ENCODE measurements at places on chromosomes 2 and 18.

DNA sequence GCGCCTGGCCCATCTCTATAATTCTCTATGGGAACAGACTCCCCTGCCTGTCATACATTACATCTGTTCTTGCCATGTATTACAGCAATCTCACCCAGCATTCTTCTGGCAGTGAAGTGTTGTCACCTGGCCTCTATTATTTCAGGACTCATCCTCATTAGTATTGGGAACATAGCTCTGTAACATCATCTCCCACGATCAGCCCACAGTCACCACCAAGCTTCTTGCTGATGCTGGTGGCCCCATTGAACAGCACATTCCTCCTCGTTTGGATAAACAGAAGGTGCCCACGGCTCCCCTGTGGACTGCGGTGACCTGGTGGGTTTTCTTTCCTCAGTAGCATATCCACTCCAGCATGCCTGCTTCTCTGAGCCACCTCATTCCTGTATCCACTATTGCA is 21.5 kb downstream of the CHCHD5 start:
- no peak for DNase-seq

DNA sequence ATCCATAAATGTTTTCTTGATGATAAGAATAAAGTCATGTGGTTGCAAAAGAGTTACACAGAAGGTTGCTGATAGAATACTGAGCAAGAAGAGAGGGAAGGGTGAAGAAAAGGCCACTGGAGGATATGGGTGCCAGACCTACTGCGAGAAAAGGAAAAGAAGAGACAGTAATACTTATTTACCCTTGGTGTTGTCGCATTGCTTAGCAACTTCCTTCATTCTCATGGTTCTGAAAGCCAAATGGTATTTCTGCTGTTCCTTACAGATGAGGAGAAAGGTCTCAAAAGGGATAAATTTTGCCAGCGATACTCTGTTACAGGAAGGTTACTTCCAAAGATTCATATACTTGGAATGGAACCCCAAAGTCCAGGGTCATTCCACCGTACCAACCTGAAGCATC is 62.5 kb downstream of the LHCGR start:
- DNase-seq: no peak

GRCh38 chr2:171652416-171652785 is 34.9 kb upstream of the DYNC1I2 start:
- DNase-seq: no peak

DNA sequence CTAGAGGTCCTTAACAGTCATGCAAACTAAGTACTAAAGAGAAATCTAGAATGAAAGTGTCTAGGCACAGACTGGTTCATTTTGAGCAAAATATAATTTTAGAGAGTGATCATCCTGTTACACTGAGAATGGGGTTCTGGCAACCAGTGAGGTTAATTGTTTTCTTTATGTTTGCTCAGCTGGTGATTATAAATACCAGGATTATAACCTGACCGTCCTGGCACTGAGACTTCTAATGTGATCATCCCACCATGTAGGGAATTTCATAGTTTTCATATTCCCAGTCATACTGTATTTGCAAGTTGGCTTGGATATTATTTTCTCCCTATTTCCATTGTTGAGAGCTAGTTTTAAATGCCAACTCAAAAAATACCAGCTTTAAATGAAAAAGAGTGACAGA is 852.5 kb upstream of the LRATD1 start:
- no peak for DNase-seq

DNA sequence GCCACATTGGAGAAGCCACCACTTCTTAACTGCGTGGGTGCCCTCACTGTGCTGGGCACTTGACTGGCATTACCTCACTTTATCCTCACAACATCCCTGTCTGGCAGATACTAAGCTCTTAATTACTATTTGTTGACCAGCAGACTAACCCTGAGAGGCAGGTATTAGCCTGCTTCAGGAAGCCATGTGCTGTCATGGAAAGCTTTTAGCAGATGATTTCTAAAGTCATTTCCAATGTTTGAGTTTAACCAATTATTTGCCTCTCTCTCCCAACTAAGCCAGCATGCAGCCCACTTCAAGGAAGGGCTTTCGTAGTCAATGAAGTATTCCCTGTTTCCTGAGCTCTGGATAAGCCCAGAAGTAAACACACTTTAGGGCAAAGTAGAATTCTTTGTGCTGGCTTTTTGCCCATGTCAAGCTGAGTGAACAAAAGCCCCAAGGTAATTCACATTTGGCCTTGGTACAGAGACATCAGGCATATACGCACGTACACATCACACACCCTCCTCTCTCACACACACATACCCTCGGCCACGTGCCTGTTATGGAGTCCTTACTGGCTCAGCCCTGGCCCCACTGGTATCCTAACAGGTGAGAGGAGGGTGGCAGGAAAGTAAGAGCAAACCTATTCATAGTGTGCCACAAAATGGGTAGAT is 108.6 kb downstream of the C1D start:
- DNase-seq: no peak

GRCh38 chr2:6872394-6872793 is 5.2 kb upstream of the RSAD2 start:
- no peak for DNase-seq

DNA sequence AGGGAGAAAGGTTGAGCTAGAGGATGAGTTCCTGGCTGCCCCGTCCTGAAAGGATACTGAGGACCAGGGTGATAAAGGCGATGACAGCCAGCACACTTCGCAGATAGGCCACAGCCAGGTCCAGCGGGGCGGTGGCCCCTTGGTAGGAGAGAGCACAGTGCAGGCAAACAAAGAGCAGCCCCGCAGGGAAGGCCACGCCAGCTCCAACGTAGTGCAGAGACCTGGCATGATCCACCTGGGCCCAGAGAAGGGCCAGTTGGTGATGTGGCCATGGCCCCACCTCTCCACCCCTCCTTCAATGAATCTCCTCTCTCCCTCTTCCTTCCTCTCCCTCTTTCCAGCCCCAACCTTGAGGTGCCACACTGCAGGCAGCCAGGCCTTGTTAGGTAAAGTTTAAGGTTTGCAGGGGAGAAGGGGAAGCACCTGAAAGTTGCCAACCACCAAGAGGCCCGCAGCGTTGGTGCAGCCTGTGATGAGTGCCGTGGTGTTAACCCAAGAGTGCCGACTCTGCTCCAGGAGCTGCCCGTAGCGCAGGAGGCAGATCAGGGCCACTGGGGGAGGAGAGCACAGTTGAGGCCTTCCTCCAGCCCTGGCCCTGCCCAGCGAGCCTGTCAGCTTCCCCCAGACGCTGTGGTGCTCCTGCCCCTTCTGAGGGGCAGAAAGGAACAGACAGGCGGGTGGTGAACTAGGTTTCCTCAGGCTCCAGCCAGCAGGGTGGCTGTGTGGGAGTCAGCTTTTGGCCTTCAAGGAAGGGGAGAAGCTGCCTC is 2.8 kb downstream of the TMEM150A start:
- DNase-seq: no peak

GRCh38 chr2:101296371-101296770 is 12.1 kb downstream of the RNF149 start:
- no peak for DNase-seq

- DNase-seq: no peak
Observed at GRCh38 chr2:16404146-16404545, 261.5 kb downstream of the CYRIA start.

DNA sequence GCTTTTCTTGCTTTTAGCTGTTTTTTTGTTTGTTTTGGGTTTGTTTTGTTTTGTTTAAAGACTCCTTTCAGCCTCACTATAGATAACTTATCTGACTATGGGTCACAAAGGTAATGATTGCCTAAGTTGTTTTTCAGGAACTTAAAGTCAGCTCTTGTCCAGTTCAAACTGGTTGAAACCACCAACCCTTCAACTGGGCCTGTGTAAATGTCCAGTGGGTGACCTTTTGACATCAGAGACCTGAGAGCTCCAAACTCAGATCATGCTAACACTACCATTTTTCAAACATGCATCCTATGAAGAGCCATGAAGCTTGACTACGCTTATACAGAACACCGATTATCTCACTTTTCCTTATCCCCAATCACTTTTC is 144.6 kb upstream of the RMP24 start:
- DNase-seq: no peak

GRCh38 chr18:75868031-75868430 is 440.5 kb upstream of the SMIM21 start:
- no peak for DNase-seq

DNA sequence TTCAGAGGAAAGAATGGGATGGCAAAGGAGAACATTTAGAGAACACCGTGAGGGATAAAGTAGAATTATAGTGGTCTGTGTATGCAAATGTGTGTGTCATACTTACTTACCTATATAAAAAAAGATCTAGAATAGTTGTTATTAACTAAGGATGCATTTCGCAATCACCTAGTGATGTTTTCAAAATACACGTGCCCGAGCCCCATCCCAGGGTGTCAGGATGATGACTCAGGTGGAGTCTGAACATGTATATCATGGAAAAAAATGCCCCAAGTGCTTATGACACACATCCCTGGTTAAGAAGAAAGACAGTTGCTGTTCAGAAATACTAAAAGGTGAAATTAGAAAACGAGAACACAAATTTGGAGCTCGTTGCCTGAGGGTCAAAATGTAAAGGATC is 109.0 kb downstream of the CERS6 start:
- no peak for DNase-seq

Measured in stimulated activated naive CD4-positive, alpha-beta T cell treated with Interleukin-2 at 50 U/mL for 16 hours (primary cell).